ENCODE measurements at places on chromosomes 2 and 18.

DNA sequence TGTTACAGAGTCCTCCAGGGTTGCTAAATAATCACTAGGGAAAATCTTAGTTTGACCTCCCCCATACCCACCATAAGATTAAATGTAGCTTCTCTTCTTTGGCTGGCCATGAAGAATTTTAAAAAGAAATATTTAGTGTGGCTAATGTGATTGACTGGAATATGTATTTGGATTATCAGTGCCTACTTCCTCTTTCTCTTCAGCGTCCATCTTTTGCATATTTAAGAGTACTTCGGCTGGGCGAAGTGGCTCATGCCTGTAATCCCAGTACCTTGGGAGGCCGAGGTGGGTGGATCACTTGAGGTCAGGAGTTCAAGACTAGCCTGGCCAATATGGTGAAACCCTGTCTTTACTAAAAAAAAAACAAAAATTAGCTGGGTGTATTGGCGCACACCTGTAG, 28.8 kb downstream of the ADAM23 start:
- DNase-seq = no peak

DNA sequence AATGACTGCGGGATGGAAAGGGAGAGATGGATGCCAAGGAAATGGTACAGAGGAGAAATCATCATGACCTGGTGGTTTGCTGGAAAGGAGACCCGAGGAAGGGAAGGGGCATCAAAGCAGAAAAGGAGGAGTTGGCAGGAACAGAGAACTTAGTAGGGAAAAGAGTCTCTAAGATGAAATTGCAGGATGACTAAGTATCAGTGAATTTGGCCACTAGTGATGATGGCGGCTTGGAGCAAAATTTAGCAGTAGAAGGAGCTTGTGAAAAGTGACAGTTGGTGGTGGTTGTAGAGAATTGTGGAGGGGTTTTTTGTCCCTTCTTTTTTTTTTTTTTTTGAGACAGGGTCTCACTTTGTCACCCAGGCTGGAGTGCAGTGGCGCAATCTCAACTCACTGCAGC, 10.1 kb downstream of the METAP1D start:
- DNase-seq = no peak

- DNase-seq = no peak
These were observed 265.1 kb downstream of the RND3 start for GRCh38 chr2:150222379-150222778.

DNA sequence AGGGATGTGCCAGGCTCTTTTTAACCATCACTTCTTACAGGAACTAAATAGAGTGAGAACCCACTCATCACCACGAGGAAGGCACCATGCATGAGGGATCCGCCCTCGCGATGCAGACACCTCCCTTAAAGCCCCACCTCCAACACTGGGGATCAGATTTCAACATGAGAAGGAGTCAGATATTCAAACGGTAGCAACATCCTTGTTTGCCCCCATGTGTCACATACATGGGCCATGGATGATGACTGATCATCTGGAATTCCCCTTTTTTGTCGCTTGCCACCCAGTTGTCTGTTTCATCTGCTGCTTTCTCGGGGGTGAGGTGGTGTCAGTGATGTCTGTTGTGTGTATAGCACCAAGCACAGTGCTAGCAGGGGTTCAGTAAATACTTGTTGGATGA, 57.9 kb downstream of the NCK2 start:
- DNase-seq = peak; percentile 89

- DNase-seq = no peak
These were observed 649.5 kb downstream of the SLC4A3 start for GRCh38 chr2:220276741-220277444.

DNA sequence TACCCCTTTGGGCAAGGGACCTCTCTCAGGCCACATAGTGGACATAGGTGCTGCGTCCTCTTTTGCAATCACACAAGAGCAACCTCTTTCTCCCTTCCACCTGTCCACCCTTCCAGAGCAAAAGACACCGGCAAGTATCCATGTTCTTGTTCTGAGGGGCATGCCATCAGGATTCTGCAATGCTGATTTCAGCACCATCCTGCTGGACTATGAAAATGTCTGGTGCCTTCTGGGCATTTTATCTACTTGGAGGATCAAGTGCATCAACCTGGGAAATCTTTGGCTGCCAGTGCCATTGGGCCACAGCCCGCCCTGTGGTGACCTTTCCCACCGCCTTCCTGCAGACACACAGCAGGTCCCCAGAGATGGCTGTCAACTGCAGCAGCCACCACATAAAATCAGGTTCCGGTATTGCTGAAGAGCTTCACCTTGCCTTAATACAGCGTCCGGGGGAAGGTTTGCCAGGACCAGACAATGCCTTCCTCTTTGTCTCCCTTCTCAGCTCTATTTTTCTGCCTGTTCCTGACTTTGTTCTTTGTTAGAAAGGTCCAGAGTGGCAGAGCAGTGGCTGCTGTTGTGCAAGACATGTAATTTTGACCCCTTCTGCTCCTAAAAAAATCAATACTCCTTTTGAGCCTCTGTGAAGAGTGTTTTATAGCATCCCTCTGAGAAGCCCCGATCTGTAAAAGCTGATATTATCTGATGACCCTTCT, 18.5 kb upstream of the BOD1L2 start:
- DNase-seq = no peak

- no peak for DNase-seq
These were observed 84.2 kb downstream of the MALT1 start for GRCh38 chr18:58755304-58756010.

Measured in activated CD4-positive, alpha-beta T cell treated with anti-CD3 and anti-CD28 coated beads, Interleukin-2, amount 50 U/mL, for 16 hours (primary cell).